CD4-positive, alpha-beta T cell treated with Interleukin-10 for 1 hour (primary cell): ENCODE measurements at places on chromosomes 6 and 20.

DNA sequence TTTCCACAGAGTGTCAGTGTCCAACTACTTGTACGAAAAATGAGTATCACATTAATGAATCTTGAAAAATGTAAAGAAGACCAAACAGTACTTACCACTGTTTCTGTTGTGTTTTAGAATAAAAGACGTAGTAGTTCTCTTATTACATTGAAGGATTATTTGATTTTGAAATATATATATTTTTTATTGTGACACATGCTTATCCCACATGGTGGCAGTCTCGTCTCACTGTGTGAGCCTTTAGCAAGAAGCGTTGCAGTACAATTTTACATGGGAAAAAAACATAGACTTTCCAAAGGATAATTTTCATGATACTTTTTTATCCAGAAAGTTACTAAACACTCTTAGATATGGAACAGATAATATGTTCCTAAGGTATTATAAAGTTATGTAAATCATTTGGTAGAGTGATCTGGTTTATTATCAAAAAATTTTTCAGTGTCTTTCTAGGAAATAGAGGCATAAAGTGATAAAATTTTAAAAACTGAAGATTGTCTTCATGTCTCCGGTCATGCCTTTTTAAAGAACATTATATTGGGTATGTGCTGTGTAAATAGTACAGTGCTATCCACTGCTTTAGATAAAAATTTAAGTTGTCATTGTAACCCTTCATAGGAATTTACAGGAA is 117.5 kb upstream of the SAMD5 start:
- DNase-seq: no peak

DNA sequence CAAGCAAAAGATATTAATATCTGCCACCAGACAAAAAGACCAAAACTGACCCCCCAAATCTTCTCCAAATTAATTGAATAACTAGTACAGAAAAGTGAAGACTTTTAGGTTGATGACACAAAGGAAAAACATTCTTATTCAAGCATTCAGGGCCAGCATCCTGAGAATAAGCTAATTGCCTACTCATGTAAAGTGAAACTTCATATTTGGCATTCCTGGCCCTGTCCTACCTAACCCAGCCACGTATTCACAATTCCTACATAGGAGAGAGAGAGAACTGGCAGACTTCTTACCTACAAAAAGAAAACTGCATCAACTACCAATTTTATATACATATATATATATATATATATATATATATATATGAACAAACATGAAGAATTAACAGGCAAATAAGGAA is 4.9 kb upstream of the ASCC3 start:
- DNase-seq: no peak

DNA sequence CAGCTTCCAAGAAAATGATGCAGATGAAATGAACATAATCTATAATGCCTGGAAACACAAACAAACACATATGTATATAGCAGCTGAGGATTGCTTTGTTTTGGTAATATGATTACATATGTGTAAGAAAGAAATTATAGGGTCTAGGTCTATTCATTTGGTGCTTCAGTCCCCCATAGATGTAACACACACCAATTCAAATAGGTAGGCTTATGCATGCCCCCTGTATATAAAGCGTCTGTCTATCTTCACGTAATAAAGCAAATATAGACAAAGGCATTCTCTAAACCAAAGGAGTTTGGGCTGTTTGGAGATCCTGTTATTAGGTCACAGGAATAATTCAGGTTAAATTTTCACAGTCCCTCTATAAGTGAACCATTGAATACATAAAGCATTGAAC is 270.4 kb upstream of the SGK1 start:
- no peak for DNase-seq

DNA sequence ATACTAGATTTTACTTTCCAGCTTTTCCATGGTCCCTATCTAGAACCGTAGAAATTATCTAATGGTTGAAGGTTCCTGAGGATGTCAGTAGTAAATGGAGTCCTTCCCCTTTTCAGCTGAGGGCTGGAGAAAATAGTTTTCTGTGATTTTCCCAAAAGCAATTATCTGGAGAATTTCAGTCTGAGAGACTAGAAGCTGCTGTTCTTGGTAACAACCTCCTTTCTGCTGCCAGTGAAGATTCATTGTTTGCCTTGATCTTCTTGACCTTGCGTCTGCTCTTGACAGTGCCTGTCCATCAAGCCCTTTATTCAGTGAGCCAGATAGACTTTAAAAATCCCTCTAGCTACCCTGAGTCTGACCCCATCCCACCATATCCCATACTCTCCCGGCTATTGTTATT is 73.1 kb downstream of the PHACTR2 start:
- no peak for DNase-seq

GRCh38 chr6:116033687-116034303 is 26.9 kb downstream of the FRK start:
- DNase-seq: no peak
